ENCODE measurements at places on chromosomes 3 and 15. TPM values are rescaled to one million over a fixed set of nuclear protein-coding genes. Genes with fewer than 3 reads are reported as not detected.

Gene KBTBD8
- total RNA-seq: 0.77 TPM

Gene RPS27L
- 656 TPM for total RNA-seq

Gene ADAMTS17
- total RNA-seq: not detected

Gene ATP8B4
- total RNA-seq: 29.4 TPM

Gene SLC12A8
- 2.8 TPM for total RNA-seq

Gene BCHE
- total RNA-seq: 10.4 TPM

Gene DUOX2
- total RNA-seq: under 0.01 TPM

Gene SI
- total RNA-seq: not detected

Gene ZNF501
- total RNA-seq: 9.0 TPM

Gene LRRC31
- not detected for total RNA-seq

Gene PPP4R2
- total RNA-seq: 46.8 TPM

Gene BNIP2
- 70.0 TPM for total RNA-seq

Gene VILL
- 8.7 TPM for total RNA-seq

Gene NEDD4
- total RNA-seq: 24.1 TPM

Gene ZNF620
- 0.47 TPM for total RNA-seq

Gene NME9
- not detected for total RNA-seq

Gene TNNC1
- 0.63 TPM for total RNA-seq

Gene GOLGA8F
- total RNA-seq: under 0.01 TPM

Gene RPS17
- total RNA-seq: 2,116 TPM

Gene PRTG
- 0.47 TPM for total RNA-seq

Gene KBTBD12
- total RNA-seq: not detected

Gene ULK3
- 8.2 TPM for total RNA-seq

Gene RTP4
- 3.0 TPM for total RNA-seq

Gene AHSG
- total RNA-seq: not detected

Gene PLA2G4E
- total RNA-seq: not detected

Gene STRIT1
- total RNA-seq: not detected

Gene KY
- 0.69 TPM for total RNA-seq

Gene SLC22A14
- under 0.01 TPM for total RNA-seq

Gene CLSTN2
- 0.09 TPM for total RNA-seq

Gene PXK
- total RNA-seq: 41.0 TPM

Data from bronchial smooth muscle cell (primary cell).